Suppressor macrophage treated with lipopolysaccharide for 4 hours (primary cell): ENCODE measurements at places on chromosomes 2 and 18.

DNA sequence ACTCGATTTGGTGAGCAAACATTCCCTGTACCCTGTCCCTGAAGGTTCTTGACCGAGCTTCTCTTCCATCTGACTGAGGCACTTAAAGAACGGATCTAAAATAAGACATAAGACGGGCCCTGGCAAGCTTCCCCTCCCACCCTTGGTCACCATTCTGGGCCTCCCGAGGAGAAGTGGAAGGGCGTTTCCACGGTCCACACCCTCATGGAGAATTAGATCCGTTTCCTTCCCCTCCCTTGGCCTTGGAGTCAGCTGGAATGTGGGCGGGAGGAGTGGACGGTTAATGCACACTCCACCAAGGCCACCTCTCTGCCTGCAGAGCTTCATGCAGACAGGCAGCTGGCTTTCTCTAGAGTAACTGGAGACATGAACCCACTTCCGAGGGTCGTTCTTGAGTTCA is 257.3 kb upstream of the APCDD1 start:
- no peak for DNase-seq

GRCh38 chr2:40455661-40456060 is 3.8 kb upstream of the SLC8A1 start:
- DNase-seq: peak; percentile 92

DNA sequence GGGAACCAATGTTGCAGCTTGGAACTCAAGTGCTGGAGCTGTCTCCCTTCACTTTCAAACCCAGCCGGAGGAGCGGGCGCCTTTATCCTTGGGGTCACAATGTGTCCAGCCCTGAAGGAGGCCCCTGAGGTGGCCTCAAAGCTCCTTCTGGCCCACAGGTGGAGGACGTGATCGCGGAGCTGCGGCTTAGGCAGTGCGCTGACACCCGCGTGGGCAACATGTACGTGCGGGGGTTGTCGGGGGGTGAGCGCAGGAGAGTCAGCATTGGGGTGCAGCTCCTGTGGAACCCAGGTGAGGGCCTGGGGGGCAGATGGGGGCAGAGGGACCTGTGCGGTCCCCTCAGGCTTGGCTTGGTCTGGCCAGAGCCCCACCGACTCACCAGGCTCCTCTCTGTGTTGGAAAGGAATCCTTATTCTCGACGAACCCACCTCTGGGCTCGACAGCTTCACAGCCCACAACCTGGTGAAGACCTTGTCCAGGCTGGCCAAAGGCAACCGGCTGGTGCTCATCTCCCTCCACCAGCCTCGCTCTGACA is 13.5 kb downstream of the ABCG8 start:
- DNase-seq: no peak

GRCh38 chr2:109318150-109318948 is 189.3 kb downstream of the SH3RF3 start:
- no peak for DNase-seq

DNA sequence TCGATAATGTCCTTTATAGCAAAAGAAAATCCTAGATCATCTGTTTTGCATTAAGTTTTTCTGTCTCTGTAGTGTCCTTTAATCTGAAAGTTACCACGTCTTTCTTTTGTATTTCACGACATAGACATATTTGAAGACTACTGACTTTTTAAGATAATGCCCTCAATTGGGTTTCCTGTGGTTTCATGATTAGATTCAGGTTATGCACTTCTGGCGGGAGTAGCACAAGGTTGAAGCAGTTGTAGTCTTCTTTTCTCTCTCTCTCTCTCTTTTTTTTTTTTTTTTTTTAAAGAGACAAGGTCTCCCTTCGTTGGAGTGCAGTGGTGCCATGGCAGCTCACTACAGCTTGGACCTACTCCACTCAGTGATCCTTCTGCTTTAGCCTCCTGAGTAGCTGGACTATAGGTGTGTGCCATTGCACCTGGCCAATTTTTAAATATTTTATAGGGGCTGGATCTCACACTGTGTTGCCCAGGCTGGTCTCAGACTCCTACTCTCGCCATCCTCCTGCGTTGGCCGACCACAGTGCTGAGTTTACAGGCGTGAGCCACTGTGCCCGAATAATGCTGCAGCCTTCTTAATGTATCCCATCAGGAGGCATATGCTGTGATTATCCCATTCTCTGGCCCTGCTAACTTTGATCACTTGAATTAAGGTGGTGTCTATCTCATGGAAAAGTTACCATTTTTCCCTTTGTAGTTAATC is 3.9 kb downstream of the INPP4A start:
- no peak for DNase-seq

DNA sequence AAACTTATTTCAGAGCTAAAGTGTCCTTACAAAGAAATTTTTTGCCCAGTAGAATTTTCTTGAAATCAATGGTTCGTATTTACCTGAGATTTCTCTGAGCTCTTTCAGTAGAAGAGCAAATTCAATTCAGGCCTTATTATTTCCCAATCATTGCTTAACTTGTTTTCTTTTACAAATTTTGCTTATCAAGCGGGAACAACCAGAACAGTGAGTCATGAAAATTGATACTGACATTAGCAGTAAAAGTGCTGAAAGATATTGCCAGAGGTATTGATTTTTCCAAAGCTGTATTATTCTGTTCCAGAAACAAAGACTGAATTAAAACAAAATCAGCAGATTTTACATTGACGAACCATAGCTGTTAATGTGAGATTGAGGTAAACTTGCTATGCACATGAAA is 10.1 kb upstream of the RIOK3 start:
- no peak for DNase-seq

GRCh38 chr2:70473101-70473722 is 80.4 kb downstream of the TGFA start:
- DNase-seq: peak; percentile 47

- DNase-seq: no peak
Observed at GRCh38 chr2:1546901-1547300, 133.6 kb downstream of the TPO start.

DNA sequence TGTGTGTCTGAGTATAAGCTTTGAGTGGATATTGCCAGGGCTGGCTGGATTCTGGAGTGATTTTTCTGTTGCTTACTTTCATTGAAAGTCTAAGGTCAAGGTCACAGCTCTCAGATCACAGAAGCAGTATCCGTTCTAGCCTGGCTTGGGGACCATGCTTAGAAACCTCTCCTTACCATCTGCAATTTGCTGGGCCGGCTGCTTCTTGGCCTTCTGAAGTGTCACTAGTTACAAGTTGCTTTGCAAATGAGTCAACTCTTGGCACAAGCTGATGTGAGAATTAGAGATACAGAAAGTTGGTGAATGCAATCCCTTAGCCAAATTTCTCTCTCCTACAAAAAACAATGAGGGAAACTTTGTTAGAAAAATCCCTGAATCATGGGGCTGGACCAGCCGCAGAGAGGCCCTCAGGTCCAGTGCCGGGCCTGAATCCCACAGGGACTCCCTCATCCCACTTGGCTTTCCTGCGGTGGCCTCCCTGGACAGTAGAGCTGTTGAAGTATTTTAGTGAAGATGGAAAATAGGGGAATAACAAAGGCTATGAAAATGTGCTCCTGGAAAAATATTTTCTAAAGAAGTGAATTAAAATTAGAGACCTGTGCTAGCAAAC is 92.7 kb upstream of the CNGA3 start:
- no peak for DNase-seq

GRCh38 chr18:77063260-77063659 is 69.3 kb downstream of the MBP start:
- peak; percentile 83 for DNase-seq

DNA sequence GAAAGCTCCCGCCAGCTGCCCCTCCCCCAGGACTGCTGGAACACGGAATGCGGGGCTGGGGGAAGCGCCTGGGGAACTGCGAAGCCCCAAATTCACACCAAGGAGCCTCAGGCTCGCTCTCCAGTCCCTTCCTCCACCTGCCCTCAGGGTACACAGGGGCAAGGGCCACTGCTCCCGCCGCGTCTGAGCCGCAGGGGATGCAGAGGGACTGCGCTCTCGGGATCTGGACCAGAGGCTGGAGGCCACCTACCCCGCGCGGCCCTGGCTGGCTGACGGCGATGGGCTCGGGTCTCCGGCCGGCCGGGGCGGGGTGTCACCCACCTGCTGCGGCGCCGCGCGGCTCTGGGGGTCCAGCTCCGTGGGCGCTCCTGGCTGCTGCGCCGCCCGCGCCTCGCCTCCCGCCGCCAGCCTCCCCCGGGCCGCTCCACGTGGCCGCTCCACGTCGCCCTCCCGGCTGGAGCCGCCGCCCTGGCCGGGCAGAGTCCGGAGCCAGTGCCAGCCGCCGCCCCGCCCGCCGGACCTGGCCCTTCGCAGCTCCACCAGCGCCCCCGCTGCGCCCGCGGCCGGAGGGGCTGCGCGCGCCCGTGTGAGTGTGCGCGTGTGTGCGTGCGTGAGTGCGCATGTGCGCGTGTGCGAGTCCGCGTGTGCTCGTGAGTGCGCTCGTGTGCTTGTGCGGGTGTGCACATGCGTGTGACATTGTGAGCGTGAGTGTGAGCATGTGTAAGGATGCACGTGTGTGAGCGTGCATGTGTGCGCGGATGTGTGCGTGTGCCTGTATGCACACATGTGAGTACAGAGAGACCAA is at the start of gene CGREF1:
TSS of gene CGREF1 (minus strand) at position 604 of the 805 bp plus-strand sequence. CDS start 14,762 bp downstream, outside the sequence.
- no peak for DNase-seq

GRCh38 chr18:61203151-61203550 is 130.1 kb upstream of the CDH20 start:
- no peak for DNase-seq

GRCh38 chr2:120660771-120661459 is 74.8 kb upstream of the GLI2 start:
- DNase-seq: no peak

GRCh38 chr2:138474100-138474825 is 27.3 kb upstream of the SPOPL start:
- peak; percentile 22 for DNase-seq
